Stimulated activated CD4-positive, alpha-beta T cell treated with anti-CD3 and anti-CD28 coated beads, Interleukin-12 subunit alpha, Interleukin-12 subunit beta, amount 100 ng/mL, for 24 hours (primary cell): ENCODE measurements at places on chromosomes 6 and 20.

GRCh38 chr20:53434662-53435061 lies 159.0 kb downstream of the ZNF217 start:
- no peak for DNase-seq

GRCh38 chr6:145327586-145327985 lies 407.7 kb downstream of the EPM2A start:
- DNase-seq: no peak

DNA sequence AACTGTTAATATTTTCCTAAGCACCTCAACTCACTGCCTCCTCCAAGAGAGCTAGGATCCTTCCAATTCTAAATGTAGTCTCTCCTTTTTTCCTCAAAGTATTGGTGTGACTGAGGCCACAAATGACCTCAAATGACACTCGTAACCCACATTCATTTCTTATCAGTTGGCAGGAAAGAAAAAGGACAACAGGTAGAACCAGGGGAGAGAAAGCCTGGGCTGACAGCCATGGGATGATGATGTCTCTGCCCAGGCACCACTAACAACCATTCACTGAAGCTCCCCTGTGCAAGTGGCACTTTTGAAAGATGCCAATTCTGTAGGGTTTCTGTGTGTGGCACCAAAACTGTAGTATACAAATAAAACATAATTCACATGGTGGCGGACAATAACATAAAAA lies 7.4 kb downstream of the ZBTB24 start:
- no peak for DNase-seq

GRCh38 chr6:168574699-168575195 lies 133.8 kb downstream of the SMOC2 start:
- DNase-seq: no peak

DNA sequence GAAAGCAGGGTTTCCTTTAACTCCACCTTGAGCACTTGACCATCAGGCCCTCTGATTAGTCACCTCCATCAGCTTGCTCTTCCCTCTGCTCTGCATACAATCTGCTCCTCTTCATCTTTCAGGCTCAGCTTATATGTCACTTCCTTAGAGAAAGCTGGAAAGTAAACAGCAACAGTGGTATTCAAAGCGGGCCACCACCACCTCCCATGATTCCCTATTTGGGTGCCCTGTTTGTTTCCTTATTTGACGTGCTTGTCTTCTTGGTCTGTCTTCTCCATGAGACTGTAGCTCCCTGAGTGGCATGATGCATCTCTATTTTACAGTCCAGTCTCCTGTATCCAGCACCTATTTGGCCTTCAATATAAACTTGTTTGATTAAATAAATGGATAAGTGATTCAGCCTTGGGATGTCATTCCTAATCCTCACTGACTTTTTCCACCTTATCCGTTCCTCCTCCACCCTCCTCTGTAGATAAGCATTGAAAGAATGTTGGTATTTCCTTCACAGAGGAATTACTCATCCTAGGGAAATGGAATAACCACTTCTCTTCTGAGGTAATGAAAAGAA lies 102.8 kb upstream of the SGK1 start:
- no peak for DNase-seq

- DNase-seq: no peak
These were observed 107.5 kb downstream of the LRFN2 start for GRCh38 chr6:40479706-40480105.

DNA sequence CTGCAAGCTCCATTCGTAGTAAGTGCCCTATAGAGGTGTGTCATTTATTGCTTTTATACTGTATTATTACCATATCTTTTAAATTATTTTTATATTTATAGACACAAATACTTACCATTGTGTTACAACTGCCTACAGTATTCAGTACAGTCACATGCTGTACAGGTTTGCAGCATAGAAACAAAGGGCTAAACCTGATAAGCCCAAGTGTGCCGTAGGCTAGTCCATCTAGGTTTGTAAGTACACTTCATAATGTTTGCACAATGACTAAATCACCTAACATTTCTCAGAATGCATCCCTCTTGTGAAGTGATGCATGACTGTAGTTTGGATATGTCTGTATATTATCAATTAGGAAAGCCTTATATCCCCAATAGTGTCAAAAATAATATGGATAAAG lies 122.8 kb downstream of the CLVS2 start:
- no peak for DNase-seq

DNA sequence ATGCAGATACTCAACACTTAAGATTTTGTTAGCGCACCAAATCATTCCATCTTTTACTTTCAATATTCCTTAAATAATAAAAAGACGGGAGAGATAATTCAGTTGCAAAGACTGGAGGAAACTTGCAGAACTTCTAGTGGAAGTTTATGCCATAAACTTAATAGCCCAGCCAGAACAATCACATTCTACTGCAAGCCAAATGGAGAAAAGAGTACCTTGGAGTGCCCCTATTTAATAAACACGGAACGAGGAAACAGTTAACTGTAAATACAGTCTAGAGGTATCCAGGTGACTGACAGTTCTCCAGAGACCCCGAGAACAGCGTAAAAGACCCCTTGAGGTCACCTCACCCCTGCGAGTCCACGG lies 635 bp downstream of the SLC35B3 start:
- no peak for DNase-seq

DNA sequence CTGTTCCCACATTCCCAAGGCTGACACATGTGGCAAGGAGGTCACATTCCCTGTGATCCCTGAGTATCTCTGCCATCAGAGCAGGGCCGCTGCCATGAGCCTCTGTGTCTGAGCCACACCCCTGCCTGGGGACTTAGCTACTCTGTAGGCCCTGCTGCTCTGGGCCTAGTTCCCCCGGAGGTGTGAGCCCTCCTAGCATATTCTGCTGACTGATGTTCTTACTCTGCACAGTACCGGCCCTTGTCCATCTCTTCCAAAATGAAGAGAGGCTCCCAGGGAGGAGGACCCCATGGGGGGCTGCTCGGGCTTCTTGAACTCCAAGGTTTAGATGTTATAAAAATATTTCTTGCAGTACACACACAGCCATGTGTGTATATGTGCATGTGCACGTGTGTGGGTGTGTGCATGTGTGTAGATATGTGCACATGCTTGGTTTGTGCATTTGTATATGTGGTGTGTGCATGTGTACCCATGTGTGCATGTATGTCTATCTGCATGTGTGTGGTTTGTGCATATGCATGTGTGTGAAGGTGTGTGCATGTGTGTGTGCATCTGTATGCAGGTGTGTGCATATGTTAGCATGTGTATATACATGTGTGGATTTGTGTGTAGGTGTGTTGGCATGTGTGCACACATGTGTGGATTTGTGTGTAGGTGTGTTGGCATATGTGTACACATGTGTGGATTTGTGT lies 101.2 kb downstream of the ERMARD start:
- DNase-seq: no peak

DNA sequence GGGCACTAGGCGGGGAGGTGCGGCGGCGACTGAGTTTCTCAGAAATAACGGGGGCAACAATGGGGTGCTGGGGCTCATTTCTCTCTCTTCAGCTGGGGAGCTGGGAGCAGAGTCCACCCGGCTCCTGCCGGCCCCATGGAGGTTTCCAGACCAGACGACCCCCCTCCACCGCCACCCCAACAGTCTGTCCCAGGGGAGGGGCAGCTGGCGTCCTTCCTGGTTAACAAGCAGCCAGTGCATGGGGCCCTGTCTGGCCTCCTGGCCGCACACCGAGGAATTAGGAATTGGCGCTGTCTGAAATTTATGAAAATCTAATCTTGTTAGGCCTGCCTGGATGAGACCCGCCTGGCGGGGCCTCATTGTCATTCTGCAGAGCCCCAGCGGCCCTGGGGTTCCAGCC lies 42.4 kb downstream of the PMEPA1 start:
- DNase-seq: no peak

DNA sequence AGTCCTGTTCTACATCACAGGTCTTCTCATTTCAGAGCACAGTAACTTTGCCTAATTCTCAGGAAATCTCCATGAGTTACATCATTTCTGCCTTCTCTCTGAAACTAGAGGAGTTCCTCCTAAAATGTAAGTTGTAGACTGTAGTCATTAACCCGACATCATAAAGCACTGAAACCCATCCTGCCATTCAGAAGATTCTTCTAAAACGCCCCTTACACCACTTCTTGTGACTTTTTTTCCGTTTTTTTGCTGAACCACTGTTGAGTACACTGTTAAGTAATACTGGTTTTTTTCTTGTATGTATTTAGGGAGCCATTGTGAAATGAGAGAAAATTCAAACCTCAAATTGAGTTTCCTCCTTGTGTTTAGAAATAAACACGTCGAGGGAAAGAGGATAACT lies 117.3 kb downstream of the MAP3K4 start:
- no peak for DNase-seq

DNA sequence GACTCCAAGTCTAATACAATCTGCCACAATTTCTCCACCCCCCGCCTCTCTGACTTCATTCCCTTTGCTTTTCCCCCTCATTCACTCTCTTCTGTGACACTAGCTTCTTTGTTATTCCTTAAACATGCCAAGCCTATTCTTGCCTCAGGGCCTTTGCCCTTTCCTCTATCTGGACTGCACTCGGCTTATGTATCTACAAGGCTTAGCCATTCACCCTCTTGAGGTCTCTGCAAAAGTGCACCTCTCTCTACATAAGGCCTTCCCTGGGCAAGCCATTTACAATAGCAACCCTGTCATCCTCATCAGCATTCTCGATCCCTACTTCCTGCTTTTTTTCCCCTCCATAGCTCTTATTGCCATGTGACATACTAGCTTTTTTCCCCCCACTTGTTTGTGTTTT lies 168.9 kb downstream of the PDSS2 start:
- no peak for DNase-seq

GRCh38 chr20:1863296-1863695 lies 31.9 kb upstream of the SIRPA start:
- no peak for DNase-seq

DNA sequence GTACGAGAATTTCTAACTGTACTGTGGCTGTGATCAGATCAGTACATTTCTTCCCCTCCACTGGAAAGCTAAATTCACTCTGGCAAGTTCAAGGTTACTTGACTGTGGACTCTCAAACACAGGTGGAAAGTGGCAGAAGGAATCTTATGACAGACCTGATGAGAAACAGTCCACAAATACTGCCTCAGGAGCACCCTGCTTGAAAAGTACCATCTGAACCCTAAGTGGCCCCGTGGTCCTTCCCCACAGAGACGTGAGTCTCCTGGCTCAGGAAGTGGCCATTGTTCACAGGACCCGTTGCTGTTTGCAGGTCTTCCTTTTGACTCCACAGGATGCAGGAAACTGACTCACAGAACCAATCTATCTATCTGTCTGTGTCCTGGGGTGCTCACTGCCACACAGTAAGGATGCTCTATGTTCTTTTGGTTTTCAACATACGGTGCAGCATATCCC lies 47.5 kb upstream of the NHSL1 start:
- DNase-seq: no peak

DNA sequence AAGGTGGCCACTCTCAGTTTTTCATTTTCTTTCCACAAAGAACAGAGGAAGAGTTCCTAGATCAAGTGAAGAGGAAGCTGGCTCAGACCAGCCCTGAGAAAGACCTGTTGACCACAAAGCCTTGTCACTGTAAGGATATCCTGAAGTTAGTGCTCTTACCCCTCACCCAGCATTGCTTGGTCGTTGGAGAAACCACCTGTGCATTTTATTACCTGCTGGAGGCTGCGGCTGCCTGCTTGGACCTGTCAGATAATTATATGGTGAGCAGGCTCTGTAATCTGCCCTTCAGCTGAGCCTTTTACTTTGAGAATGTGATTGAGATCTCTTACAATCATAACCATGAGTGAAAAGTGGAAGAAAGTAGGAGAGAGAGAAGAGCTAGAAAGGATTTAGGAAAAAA lies 21.9 kb downstream of the TREML1 start:
- DNase-seq: no peak

GRCh38 chr6:36075656-36076055 lies 48.0 kb downstream of the MAPK14 start:
- no peak for DNase-seq

GRCh38 chr6:113833537-113833936 lies 23.6 kb upstream of the MARCKS start:
- no peak for DNase-seq

GRCh38 chr20:47557791-47558190 lies 56.1 kb downstream of the NCOA3 start:
- no peak for DNase-seq
